ENCODE measurements at places on chromosomes 6 and 20.

- DNase-seq, result no peak
Observed at GRCh38 chr20:45937765-45938164, 3.3 kb downstream of the PCIF1 start.

- peak; percentile 50 for DNase-seq
Observed at GRCh38 chr20:3753098-3753497, 14.5 kb downstream of the ADISSP start.

DNA sequence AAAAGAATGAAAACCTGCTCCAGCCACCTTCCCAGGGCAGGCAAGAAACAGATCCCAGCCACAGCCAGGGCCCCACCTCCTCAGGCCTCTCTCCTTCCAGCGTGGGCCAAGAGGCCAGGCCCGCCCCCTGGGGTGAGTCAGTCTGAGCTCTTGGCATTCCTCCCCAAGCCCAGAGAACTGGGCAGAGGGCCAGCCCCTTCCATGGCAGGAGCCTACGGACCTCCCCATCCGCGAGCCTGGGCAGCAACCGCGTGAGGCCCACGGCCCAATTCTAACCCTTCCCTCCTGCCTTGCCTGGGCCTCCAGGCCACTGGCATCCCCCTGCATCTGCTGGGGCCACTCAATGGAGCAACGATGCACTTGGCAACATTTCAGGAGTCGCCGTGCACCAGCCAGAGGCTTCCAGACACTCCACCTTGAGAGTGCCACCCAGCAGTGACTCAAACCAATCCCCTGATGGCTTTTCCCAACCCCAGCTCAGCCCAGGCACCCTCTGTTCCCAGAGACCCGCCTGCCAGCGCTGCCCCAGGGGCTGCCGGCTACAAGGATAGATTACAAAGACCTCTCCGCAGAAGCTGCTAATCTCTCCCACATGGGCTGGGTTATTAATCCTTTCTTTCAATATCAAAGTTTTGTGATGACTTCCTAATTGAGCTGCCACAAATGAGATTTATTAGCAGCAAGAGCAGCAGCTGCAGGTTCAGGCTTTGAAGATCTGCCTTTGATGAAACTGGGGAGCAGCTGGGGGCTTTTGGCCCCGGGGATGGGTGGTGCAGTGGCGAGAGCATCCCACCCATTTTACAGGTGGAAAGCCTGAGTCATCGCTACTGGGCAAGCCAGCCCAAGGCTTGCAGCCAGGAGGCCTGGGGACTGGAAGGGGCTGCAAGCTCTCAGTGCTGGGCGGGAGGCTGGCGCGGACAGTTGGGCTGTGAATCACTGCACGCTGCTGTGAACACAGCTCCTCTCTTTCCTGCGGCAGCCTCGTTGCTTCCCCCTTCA, 85.7 kb downstream of the NFATC2 start:
- no peak for DNase-seq

DNA sequence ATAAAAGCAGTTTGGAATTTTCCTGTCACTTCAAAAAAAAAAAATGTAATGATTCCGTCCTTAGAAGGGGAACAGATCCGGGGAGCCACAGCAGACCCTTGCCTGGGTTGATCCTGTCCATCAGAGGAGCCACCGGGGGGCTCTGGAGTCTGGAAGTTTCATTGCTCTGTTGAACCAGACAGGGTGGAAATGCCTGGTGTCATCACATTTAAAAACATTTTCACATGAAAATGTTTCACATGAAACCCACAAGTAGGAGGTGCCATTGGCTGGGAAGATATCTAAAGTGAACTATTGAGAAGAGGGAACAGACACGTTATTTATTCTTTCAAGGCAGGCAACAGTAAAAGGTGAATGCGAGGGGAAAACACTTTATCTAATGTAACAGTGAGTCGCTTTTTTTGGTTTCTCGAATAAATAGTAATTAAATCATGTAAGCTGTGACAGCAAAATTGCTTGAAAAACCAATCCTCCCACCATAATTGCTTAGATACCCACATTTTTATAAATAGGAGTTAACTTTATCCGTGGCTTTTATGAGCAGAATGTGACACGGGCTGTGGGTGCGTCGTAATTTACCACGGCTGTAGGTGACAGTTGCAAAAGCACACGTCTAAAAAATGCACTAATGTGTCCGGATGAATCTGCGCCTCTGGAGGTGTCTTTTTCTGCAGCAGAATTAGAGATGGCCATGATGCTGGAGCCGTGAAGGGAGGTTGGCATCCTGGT, 323.4 kb downstream of the TAF4 start:
- DNase-seq, result no peak

DNA sequence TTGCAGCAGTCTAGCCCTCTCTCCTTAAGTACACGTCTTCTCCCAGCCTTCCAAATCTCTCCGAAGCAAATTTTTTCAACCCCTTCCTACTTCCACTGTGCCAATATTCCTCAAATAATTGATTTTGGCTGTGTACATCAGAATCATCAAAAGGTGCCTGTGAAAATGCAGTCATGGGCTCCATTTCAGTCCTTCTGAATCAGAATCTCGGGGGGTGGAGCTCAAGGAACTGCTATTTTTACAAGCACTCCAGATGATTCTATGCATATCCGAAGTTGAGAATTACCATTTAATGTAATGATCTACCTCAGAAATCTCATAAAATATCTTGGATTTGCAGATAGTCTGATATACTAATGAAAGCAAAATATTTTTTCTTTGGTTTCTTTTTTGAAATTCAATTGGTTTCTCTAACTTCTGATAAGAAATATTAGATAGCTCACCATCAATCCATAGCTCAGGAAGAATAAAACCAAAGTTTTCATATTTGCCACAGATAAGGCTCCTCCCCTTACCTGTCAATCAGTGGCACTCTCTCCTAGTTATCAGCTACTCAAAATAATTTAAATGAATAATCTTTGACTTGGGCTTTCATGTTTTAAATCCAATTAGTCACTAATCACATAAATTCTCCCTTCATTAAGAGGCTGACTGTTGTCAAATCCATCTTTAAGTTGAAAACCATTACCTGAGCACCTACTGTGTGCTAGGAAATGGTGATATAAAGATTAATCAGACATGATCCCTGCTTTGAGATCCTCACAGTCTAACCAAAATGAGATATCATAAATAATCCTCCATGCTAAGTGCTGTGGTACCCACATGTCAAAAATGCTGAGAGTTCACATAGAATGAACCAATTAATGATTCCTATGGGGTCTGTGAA, 36.4 kb upstream of the STXBP5 start:
- no peak for DNase-seq

DNA sequence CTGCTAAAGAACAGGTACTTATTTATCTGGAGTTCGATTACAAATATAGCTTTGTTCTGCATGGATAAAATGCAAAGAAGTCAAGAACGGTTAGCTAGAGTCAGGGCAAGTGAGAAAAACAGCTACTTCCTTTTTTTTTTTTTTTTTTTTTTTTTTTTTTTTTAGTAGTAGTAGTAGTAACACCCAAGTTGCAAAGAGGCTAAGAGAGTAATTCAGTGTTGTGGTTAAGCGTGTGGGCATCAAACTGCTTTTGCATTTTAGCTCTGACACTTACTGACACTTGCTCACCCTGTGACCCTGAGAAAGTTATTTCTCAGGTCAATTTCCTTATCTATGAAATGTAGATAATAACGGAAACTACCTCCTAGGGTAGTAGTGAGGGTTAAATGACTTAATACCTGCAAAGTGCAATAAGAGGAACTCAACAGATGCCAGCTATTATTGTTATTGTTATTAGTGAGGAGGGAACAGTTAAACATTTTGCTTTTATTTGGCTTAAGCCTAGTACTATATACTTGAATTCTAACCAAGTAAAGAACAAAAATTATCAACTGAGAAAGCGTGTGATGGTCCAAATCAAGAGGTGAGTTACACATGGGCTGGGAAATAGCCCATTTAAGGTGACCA, 86.7 kb upstream of the BACH2 start:
- no peak for DNase-seq

DNA sequence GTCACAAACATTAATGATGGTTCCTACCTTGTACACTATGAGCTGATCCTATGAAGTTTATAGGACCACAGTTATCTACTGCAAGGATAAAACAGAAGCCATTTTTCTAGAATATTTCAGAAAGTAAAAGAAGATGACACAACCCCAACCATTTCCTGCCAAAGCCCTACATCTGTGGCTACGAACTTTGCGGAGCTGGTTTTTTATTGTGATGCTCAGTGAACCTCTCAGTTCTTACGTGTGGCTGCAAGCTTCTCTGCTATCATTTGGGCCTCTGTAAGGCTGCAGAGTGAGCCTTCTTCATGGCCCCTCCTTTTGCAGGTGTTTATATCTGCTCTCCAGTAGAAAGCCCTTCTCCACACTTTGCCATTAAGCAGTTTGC, 17.8 kb upstream of the TAGAP start:
- DNase-seq, result peak; percentile 35

- DNase-seq, result no peak
Observed at GRCh38 chr6:25603251-25603650, 48.8 kb upstream of the SCGN start.

GRCh38 chr6:58419321-58419720, 1101.9 kb downstream of the PRIM2 start:
- no peak for DNase-seq

DNA sequence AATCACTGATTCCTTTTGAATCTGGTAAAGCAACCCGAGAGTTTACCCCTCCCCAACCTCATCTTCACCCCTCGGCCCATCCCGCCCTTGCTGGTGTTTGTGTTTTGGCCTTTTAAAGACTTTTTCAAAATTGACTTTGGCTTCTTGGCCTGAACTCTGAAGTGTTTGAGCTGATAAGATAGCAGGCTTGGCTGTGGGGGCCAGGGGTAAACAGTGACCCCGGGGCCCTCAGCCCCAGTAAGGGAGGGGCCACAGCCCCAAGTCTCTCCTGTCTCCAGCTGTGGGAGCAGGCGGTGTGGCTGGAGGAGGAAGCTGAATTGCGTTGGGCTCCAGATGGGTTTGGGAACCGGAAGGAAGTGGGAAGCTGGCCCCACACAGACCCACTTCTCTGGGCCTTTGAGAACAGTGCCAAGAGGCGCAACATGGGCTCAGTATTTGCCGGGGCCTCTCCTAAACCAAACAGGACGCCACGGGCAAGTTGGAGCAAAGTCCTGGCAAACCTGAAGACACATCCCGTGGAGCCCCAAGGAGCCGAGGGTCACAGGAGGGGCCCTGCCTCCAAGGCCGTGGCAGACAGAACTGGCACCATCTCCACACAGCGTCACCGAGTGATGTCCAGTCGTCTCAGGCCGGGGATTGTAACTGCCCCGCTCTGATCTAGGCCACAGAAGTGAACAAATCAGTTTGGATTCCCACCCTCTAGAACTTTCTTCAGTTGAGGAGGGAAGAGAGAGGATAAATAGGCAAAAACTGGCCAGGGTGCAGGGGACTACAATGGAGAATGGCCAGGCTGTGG, 54.3 kb upstream of the PTPN1 start:
- DNase-seq, result no peak

DNA sequence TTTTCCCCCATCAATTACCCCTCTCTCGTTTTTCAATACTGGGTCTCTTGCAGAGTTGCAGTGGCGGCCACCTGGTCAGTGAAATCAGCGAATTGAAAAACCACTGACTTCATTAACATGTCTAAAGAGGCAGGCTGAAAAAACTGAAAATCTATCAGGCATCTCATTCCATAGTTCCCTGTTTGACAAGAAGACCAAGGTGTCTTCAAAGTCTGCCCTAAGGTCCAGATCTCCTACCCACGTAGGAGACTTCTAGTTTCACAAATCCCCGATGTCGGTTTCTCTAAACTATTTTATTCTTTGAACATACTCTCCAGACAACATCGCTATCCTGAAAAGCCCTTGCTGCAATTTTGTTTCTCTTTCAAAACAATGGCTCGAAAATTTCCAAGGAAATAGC, 796 bp upstream of the TUBB start:
- no peak for DNase-seq

DNA sequence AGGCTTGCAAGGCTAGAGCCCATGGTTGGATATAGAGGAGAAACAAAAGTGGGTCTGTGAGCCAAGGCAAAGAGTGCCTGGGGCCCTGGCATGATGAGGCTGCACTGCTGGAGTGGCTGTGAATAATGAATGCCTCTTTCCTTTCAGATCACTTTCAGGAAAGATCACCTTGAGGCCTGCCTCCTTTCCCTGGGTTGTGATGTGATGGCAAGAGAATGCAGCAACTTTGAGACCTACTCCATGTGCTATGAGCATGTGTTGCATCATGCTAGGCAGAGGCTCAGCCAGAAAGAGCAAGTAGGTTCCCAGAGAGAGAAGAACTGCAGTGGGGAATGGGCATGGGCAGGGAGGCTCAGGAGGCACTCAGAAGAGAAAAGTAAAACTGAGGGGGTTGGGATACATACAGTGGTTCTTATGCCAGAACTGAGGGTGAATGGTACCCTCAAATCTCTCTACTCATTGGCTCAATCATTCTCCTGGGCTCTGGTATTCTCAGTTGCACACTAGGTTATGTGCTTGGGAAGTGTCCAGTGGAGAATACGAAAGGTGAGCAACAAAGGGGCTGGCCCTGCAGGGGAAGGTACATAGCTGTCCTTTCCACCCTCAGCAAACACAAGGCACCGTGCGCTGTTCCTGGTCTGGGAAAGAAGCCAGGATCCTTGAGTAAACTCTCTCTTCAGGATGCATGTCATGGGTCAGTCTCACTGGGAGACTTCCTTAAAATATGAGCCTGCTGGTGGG, 45.9 kb downstream of the CD164 start:
- DNase-seq, result no peak

DNA sequence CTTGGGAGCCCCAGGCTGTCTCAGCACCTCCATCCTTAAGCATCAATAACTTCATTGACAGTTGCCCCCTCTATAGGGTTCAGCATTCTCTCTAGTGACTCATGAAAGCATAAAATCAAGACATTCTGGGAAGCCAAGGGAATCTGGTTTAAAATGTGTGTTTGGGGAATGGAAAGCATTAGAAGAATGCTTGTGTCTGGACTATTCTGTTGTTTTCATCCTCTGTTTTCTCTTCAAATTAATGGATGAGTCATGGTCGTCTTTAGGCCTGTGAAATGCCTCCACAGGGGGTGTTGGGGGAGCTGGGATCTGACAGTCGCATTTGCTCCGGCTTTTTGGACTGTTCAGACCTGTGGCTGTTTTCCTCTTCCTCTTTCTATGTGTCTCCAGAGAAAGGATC, 279.7 kb downstream of the CDC5L start:
- no peak for DNase-seq

DNA sequence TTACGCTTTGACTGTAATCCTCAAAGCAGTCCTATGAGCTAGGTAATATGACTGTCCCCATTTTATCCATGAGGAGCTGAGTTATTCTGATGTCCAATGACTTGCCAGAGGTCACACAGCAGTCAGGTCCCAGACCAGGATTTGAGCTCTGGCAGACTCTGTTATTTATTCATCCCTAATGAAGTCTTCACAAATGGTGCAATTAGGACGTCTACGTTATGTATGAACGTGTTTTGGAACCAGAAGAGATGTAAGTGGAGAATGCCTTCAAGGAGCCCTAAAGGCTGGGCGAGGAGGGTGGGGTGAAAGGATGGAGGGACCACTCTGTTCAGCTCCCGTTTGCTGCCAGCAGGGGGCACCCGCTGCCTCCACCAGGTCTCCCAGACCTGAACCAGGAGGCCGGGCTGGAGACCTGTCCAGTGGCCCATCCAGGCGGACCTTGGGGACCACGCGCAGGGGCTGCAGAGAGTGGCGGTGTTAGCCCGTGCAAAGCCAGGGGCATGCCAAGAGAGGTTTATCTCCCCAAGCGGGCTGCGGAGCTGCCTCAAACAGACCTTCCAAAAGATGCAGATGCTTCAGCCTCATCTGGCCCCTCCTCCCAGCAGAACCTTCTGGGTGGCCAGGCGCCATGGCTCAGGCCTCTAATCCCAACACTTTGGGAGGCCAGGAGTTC, 15.2 kb upstream of the ZNF335 start:
- DNase-seq, result peak; percentile 65

Data from central memory CD8-positive, alpha-beta T cell (primary cell).